ENCODE measurements at places on chromosomes 3 and 15.

DNA sequence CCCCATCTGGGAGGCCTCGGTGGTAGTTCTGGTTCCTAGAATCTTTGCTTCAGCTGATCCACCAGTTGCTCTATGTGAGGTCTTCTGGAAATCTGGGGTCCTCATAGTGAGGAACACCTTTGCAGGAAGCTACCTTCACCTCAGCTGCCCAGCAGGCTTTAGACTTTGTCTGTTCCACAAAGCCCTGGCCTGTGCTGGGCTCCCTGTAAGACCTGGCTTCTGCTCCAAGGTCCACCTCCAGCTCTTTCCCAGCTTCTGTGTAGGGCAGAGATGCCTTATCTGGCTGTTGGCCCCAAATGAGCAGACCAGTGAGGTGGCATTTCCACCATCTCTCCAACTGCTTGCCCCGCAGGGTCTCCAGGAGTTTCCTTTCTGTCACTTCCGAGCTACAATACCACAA lies 8.2 kb upstream of the HOMER2 start:
- DNase-seq, result no peak
- H3K27ac ChIP-seq, result no peak overlapping the region
- no peaks in the 10 kb centered on the region for H3K4me1 ChIP-seq
- H3K36me3 ChIP-seq, result no peaks in the 10 kb centered on the region
- H3K4me3 ChIP-seq, result no peak overlapping the region

DNA sequence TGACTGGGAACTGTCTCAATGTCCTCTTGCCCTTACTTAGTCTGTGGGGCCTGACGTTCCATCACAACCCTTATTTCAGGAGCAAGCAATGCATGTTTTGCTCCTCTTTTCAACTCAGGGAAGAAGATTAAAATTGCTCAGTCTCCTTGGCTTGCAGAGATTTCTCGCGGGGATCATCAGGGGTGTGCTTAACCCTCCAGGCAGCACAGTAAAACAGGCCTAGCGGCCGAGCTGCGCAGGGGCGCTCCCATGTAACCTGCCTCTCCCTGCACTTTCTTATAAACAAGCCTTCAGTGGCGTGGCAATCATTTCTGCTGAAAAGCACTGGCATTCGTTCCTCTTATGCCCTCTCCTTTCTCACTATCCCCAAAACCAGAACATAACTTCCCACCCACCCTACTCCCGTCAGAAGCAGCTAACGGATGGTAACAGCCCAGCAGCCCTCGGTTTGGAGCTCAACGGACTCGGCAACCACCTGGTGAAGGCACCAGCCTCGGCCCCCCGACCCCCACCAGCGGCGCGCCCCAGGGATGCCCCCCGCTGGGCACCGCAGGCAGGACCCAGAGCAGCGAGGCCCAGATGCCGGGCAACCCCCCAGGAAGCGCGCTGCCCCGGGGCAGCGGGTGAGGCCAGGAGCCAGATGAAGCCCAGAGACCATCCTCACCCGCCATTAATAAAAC lies 1.1 kb downstream of the MCF2L2 start:
- H3K36me3 ChIP-seq, result no peaks in the 10 kb centered on the region
- peaks cover 55% of the 10 kb centered on the region for H3K27me3 ChIP-seq
- no peak overlapping the region for H3K27ac ChIP-seq
- H3K4me3 ChIP-seq, result no peak overlapping the region

DNA sequence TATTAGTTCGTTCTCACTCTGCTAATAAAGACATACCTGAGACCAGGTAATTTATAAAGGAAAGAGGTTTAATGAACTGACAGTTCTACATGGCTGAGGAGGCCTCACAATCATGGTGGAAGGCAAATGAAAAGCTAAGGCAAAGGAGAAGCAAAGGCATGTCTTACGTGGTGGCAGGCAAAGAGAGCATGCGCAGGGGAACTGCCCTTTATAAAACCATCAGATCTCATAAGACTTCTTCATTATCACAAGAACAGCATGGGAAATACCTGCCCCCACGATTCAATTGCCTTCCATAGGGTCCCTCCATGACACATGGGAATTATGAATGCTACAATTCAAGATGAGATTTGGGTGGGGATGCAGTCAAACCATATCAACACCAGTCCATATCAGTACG lies 133.5 kb downstream of the ZNF621 start:
- no peak overlapping the region for H3K27ac ChIP-seq
- H3K4me1 ChIP-seq, result no peaks in the 10 kb centered on the region
- peaks cover 7% of the 10 kb centered on the region for H3K27me3 ChIP-seq
- no peak for DNase-seq

DNA sequence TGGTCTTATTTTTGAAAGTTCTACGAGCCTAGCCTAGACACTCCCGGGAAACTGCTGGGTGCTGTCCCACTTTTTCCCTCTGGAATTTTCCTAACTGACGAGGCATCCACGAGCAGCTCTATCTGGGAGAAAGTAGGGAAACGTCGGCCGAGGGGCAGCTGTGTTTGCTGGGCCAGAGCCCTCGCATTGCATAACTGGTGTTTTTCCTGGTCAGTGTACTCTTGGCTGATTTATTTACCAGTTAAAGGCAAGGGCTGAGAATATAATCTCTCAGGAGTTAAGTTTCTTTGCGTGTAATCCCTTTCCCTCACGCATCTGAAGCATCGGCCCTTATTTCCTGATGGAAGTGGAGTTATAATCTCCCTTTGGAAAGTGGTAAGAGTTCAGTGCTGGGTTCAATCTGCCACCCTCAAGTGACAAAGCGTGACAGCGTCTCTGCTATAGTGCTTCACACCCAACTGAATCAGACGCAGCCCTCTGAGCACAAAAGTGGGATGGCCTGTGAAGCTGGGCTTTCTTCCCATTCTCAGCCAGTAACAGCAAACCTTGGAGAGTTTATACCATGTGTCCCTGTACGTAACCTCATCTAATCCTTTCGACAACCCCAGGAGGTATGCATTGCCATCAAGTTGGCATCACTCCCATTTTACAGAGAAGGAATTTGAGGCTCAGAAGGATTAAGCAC lies 311.5 kb downstream of the RORA start:
- peaks cover 6% of the 10 kb centered on the region for H3K27me3 ChIP-seq
- no peaks in the 10 kb centered on the region for H3K4me1 ChIP-seq
- H3K4me3 ChIP-seq, result no peak overlapping the region
- H3K36me3 ChIP-seq, result no peaks in the 10 kb centered on the region

DNA sequence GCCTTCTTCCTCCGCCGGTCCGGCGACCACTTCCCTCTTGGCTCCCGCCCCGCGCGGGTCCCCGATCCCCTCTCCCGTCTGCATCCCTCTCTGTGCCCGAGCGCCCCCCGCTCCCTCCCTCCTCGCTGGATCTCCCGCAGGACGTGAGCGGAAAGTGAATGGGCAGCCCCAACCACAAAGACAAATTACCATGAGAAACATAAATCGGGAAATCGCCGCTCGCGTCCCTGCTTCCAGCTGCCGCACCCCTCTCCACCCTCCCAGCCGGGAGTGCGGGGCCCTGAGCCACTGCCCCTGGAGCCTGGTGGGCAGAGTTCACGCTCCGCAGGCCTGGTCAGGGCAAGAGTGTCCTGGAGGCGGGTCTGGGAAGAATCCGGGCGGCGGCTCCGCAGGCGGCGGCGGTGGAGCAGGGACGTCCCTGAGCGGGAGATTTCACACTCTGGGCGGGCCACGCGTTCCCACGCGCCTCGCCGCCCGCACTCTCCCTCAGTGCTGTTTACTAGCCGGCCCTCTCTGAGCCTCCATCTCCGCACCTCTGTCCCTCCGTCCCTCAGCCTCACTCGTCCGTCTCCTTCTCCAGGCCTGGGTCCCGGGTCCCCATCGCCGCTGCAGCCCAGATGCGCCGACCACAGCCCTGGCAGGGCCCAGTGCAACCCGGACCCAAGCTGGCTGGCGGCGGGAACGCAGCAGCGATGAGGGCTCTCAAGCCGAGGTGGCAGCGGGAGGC lies 835 bp downstream of the SEMA5B start:
- no peak overlapping the region for H3K27ac ChIP-seq
- no peaks in the 10 kb centered on the region for H3K36me3 ChIP-seq
- no peak overlapping the region for H3K4me3 ChIP-seq
- peaks cover 82% of the 10 kb centered on the region for H3K27me3 ChIP-seq
- H3K4me1 ChIP-seq, result peaks cover 9% of the 10 kb centered on the region

DNA sequence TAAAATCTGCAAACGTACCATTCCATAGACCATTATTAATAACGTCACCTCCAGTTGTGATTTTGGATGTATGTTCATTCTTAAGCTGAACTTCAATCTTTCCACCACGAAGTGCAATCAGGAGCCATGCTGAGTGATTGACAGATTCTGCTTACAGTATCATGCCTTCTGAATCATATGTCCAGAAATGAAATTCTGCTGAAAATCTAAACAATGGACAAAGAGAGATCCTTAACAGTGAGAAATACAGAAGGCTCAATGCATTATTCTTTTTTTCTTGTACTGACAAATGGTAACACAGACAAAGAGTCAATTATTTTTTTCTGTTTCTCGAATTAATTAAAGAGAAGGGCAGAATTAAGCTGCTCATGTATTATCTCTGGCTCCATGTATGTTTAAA lies 1114.5 kb downstream of the EPHA3 start:
- H3K4me1 ChIP-seq, result no peaks in the 10 kb centered on the region
- H3K36me3 ChIP-seq, result no peaks in the 10 kb centered on the region
- no peak overlapping the region for H3K27ac ChIP-seq
- no peak for DNase-seq

GRCh38 chr3:154718053-154718452 lies 288.1 kb upstream of the GPR149 start:
- H3K27me3 ChIP-seq, result no peaks in the 10 kb centered on the region
- DNase-seq, result no peak
- no peaks in the 10 kb centered on the region for H3K4me1 ChIP-seq
- no peaks in the 10 kb centered on the region for H3K36me3 ChIP-seq
- H3K4me3 ChIP-seq, result no peak overlapping the region

- no peak for DNase-seq
- no peak overlapping the region for H3K27ac ChIP-seq
- H3K4me1 ChIP-seq, result no peaks in the 10 kb centered on the region
- H3K4me3 ChIP-seq, result no peak overlapping the region
These were observed 20.2 kb upstream of the AHSG start for GRCh38 chr3:186592682-186593081.

GRCh38 chr3:127431066-127431465 lies 143.2 kb upstream of the PRR20G start:
- no peak overlapping the region for H3K4me3 ChIP-seq
- peaks cover 3% of the 10 kb centered on the region for H3K27me3 ChIP-seq
- H3K4me1 ChIP-seq, result no peaks in the 10 kb centered on the region
- DNase-seq, result no peak

GRCh38 chr3:160112481-160112880 lies 112.7 kb upstream of the C3orf80 start:
- H3K27ac ChIP-seq, result no peak overlapping the region
- no peak for DNase-seq
- H3K36me3 ChIP-seq, result no peaks in the 10 kb centered on the region
- H3K4me3 ChIP-seq, result no peak overlapping the region
- no peaks in the 10 kb centered on the region for H3K4me1 ChIP-seq
- H3K27me3 ChIP-seq, result peaks cover 9% of the 10 kb centered on the region

DNA sequence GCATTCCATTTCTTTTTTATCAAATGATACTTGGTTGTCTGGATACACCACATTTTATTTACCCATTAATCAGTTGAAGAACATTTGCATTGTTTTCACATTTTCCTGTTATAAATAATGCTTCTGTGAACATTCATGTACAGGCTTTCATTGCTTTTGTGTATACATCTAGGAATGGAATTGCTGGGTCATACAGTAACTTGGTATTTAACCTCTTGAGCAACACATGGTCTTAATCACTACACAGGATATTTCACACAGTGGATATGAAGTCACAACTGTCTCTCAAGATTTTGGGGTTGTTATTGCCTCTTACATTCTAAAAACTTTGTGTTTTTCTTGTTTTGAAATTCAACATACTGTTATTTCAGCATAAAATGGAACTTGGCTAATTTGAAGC lies 48.2 kb downstream of the C3orf85 start:
- H3K36me3 ChIP-seq, result no peaks in the 10 kb centered on the region
- H3K4me1 ChIP-seq, result no peaks in the 10 kb centered on the region
- no peak for DNase-seq
- no peak overlapping the region for H3K27ac ChIP-seq

- H3K27me3 ChIP-seq, result no peaks in the 10 kb centered on the region
- no peak overlapping the region for H3K4me3 ChIP-seq
- DNase-seq, result no peak
- no peaks in the 10 kb centered on the region for H3K4me1 ChIP-seq
These were observed 329.1 kb upstream of the TPRG1 start for GRCh38 chr3:188842639-188843038.

DNA sequence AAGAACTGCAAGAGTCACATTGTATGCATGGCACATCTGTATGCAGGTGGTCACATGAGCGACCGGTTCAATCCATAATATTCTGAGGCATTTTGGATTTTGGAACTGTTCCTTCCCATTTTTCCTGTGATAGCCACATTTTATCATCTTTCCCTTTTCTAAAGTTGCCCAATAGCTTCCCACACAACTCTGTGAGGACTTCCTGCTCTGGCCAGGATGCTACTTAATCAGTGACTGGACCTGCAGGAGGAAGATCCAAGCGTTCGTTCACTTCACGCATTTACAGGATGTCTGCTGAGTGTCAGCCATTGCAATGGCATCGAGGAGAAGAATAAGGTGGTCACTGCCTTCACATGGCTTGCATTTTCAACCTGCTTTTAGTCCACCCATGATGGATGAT lies 9.8 kb downstream of the KLHL6 start:
- no peaks in the 10 kb centered on the region for H3K36me3 ChIP-seq
- no peak for DNase-seq
- no peak overlapping the region for H3K27ac ChIP-seq
- H3K4me1 ChIP-seq, result no peaks in the 10 kb centered on the region
- no peaks in the 10 kb centered on the region for H3K27me3 ChIP-seq

DNA sequence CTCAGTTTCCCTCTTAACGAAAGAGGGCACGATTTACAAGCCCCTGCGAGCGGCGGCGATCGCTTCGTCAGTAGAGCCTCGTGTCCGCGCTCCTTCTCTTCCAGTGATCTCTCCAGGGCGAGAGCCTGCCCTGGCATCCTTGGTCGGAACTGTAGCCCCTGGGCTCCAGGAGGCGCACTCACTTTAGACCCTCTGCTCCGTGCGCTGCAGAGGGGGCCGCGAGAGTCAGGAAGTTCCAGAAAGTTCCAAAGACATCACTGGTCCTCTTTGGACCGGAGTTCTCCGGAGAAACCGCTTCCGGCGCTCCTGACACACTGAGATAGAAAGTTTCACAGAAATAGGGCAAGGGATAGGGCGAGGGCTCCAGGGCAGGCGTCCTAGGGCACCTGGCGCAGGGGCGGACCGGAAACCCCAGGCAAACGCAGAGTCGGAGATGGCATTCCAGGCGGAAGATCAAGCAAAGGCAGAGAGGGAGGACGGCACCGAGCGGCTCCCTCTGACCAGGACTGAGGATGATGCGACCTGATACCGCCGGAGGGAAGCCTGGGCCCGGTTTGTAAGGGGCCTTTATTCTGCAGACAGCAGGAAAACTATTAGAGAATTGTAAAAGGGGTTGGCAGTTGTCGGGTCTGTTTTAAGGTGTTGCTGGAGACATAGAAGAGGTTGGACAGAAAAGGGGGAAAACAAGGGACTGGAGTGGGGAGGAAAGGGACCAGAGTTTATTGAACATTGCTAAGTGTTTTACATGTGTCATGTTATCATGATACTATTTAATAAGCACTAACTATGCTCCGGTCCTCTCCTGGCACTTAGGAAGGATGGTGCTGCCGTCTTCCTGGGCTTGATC lies 1.3 kb upstream of the CPEB1 start:
- H3K27me3 ChIP-seq, result no peaks in the 10 kb centered on the region
- DNase-seq, result no peak
- no peak overlapping the region for H3K4me3 ChIP-seq
- H3K36me3 ChIP-seq, result no peaks in the 10 kb centered on the region

GRCh38 chr3:87052499-87053260 lies 61.7 kb upstream of the VGLL3 start:
- H3K27me3 ChIP-seq, result no peaks in the 10 kb centered on the region
- H3K4me3 ChIP-seq, result no peak overlapping the region
- no peak overlapping the region for H3K27ac ChIP-seq
- H3K4me1 ChIP-seq, result no peaks in the 10 kb centered on the region
